ENCODE measurements at places on chromosomes 11 and 22. TPM values are rescaled to one million over a fixed set of nuclear protein-coding genes. Genes with fewer than 3 reads are reported as not detected.

Gene MUC6
- not detected for total RNA-seq

Gene CHRM1
- total RNA-seq, result not detected

Gene LRRC10B
- not detected for total RNA-seq

Gene ZNF215
- 1.4 TPM for total RNA-seq

Gene SYT9
- not detected for total RNA-seq

Gene PKDREJ
- not detected for total RNA-seq

Gene PITPNM1
- total RNA-seq, result 19.4 TPM

Gene SLC22A8
- not detected for total RNA-seq

Gene MOGAT2
- not detected for total RNA-seq

Gene EFCAB6
- total RNA-seq, result under 0.01 TPM

Gene RTCB
- 105 TPM for total RNA-seq

Gene SMCO4
- total RNA-seq, result 39.5 TPM

Gene CHST1
- 3.9 TPM for total RNA-seq

Gene CD82
- total RNA-seq, result 14.0 TPM

Gene OR51B2
- total RNA-seq, result not detected

Gene NAALAD2
- total RNA-seq, result 0.20 TPM

Gene SVIP
- total RNA-seq, result 15.5 TPM

Gene C11orf21
- not detected for total RNA-seq

Gene A4GALT
- total RNA-seq, result 33.1 TPM

Gene RASSF10
- not detected for total RNA-seq

Gene IGSF9B
- not detected for total RNA-seq

Data from mammary microvascular endothelial cell (primary cell).